Fibroblast of villous mesenchyme (primary cell): ENCODE measurements at places on chromosomes 1 and 21. TPM values are rescaled to one million over a fixed set of nuclear protein-coding genes. Genes with fewer than 3 reads are reported as not detected.
A peak's percentile ranks its signal among the peaks of the same experiment; 100 is the strongest.

Gene SOX13
- 11.6 and 14.7 TPM in 2 replicates for total RNA-seq

Gene ELAPOR1
- total RNA-seq: 0.43 and 0.64 TPM in 2 replicates

DNA sequence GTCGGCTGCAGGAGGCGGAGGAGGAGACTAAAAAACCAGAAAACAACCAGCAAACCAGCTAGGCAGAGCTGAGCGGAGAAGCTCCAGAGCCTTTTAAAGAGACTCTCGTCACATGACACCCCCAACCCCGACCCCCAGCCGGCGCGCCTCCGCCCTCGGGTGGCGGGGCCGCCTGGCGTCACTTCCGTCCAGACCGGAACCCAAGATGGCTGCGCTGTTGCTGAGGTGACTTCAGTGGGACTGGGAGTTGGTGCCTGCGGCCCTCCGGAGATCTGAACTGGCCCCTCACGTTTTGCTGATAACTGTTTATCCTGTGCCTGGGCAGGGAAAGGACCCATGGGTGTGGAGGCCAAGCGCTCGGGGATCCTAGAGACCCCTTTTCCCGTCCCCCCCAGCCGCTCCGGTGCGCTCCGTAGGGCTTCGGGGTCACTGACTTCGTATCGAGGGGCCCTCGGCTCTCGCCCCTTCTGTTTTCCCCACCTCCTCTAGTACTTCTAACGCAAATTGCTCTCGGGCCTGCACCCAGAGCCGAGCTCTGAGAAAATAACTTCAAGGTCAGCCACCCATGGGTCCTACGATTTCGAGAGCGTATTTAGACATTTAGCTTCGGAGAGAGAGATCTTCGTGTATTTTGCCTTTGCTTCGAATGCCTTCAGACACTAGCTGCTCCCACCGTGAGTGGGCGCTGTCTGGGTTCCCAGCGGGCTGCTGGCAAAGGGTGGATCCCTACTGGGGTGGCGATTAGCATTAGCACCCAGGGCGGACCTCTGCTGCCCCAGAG, at the start of gene SDHC:
Gene SDHC (plus strand): TSS at position 181 of the 781 bp plus-strand sequence. CDS start 25 bp downstream, at position 206.
- peak; percentile 93 for DNase-seq

DNA sequence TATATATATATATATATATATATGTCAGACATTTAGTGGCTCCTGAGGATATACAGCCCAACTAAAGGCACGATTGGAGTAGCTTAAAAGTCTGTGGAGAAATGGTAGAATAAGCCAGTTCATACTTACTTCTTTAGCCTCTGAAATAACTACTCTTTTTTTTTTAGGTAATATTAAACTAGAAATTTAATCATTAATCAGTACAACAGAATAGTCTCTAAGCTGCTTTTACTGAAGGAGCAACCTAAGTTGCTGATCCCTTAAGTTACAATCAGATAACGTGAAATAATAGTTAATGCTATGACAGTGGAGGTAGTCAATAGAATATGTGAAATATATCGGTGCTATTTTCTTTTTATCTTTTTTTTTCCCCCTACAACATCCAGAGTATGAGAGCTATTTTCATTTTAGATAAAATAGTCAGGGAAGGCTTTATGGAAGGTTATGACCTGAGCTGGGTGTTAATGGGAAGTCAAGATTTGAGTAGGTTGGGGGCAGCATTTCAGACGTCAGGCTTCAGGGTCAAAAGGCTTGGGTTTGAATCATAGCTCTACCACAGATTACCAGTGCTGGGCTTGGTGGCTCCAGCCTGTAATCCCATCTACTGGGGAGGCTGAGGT, 15.6 kb downstream of the ZMPSTE24 start:
- peak; percentile 5 for DNase-seq

GRCh38 chr1:84214115-84214956, 70.3 kb downstream of the PRKACB start:
- DNase-seq: no peak
